ENCODE measurements at places on chromosomes 16 and 17.

GRCh38 chr17:49000943-49001342, 3.8 kb downstream of the IGF2BP1 start:
- no peak for DNase-seq

DNA sequence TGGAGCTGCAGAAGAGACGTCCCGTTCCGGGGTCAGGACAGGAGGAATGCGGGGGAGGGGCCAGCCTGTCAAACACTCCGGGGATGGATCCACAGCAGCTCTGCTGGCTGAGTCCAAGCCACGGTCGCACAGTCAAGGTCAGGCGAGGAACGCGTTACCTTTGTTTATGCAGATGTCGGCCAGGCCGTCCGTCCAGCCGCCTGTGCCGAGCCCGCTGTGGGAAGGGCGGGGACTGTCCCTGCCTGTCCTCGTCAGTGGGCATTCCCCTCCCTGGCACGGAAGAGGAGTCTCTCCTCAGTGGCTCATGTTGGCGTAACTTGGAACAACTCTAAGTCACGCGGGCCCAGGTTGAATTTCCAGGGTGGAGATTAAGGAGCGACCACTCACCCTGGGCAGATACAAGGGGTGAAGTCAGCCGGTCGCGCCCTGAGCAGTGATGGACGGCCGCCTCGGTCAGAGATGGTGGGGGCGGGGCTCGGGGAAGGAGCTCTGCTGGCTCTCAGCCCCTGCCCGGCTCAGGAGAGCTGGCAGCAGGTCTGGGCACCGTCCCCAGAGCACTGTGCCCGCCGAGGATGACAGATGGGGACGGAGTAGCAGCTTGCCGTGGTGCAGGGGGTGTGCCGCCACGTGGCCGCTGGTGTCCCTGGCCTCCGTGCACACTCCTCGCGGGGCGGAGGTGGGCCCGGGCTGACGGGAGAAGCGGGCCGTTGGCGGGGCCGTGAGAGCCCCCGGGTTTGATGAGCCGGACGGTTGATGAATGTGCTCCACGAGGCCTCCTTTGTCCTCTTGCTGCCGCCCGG, 7.3 kb downstream of the CACNA1H start:
- DNase-seq, result no peak

GRCh38 chr17:38693700-38694329, 11.3 kb upstream of the MLLT6 start:
- no peak for DNase-seq

DNA sequence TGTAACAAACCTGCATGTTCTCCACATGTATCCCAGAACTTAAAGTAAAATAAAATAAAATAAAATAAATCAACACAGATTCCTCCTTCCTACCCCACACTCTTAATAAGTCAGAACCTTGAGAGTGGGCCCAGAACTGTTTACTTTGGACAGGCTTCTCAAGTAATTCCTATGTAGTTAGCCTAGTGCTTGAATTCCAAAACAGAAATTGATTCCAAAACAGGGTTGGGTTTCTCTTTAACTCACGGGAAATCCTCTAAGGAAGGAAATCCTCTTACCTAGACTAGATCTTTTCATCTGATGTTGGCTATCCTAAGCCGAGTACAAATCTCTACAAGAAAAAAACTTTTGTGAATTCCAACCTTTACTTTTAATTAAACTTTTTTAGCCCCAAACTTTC, 324.7 kb upstream of the C16orf82 start:
- DNase-seq, result no peak

- no peak for DNase-seq
These were observed 212.6 kb downstream of the GRIN2A start for GRCh38 chr16:9969580-9969979.

DNA sequence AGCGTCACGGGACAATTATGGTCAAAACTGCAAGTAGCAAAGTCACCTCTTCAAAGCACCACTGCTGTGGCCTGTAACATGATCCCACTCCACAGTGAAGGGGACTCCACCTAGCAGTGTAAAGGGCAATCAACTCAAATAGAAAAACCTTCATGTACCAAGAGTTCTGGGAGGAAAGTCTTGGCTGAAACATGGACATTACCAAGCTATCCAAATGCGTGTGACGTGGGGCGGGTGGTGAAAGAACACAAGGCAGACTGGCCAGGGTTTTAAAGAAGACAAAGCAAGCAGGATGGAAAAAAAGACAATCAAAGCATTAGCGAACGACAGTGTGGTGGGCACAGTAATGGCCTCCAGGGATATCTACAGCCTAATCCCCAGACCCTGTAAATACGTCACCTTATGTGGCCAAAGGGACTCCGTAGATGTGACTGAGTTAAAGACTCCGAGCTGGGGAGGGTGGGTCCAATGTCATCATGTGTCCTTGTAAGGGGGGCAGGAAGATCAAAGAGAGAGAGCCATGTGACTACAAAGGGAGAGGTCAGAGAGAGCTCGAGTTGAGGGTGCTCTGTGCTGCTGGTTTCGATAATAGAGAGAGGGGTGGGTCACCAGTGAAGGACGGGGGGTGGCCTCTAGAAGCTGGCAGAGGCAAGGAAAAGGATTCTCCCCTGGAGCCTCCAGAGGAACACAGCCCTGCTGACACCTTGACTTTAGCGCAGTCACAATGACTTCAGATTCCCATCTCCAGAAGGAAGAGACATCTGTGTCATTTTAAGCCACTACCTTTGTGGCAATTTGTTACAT, 6.0 kb downstream of the HSDL1 start:
- no peak for DNase-seq

DNA sequence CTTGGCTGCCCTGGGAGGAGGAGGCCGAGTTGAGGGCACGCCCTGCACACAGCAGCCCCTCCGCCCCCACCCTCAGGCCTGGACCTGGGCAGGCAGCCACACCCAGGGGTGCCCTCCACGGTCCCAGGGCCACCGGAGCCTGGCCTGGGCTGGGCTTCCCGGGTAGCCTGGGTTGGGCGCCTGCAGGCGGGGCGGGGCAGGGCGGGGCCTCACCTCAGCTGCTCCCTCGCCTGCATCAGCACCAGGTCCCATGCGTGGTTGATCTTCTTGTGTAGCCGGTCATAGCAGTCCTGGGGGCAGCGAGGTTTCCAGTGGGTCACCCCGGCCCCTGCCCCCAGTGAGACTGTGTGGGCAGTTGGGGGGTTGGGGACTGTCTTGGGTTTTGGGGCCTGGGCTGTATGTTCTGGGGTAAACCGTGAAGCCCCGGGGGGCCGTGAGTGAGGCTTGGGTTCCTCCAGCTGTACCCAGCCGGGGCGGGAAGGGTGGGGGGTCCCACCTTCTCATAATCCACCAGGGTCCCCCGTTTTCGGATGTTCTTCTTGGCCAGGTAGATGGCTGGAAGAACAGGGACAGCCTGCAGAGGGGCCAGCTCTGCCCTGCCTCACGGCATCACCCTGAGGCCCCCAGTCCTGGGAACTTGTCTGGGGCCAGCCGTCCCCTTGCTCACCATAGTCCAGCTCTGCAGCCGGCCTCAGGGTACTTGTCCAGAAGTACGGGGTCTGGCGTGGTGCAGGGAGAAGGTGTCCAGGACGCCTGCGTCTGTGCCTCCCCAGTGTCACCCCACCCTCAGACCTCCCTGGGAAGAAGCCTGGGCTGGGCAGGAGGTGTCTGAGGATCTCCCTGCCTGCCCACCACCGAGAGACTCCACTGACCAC, 2.0 kb downstream of the RGS11 start:
- peak; percentile 69 for DNase-seq

DNA sequence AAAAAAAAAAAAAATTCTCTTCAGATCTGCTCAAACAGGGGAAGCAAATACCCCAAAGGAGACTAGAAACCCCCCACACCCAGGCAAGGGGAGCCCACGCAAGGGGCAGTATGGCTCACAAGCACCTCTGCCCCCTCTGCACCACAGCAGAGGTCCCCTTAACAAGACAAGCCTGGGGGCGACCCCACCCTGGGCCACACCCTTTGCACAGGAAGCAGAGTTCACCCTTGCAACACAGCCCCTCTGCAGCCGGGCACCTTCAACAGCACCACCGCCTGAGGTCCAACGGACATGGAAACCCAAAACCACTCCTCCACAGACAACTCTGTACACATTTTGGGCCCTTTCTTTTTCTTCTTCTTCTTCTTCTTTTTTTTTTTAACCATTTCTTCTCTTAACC, 12.8 kb downstream of the AXIN1 start:
- no peak for DNase-seq

DNA sequence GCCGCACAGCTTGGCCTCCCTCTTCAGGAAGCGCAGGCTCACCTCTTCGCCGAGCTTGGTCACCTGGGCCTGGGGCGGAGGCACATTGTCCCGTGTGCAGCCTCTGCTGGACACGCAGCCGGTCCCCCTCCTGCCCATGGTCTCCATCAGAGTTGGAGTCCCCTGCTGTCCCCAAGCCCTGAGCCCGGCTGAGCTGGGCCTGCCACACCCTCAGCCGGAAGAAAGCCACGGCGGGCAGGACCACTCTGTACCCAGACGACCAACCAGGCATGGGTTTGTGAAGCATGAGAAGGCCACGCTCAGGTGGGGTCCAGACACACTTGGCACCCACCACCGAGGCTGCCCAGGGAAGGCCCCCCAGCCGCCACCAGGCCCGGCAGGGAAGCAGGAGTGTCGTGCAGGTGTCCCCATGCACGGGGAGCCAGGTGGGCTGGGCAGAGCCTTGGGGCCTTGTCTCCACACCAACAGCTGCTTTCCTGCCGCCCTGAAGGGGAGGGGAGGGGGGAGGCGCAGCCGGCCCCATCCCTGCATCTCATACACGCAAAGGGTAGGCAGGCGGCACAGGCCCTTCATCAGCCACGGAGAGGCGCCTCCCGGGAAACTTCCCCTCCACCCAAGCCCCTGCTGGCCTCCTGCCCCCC, 5.2 kb downstream of the CCDC154 start:
- no peak for DNase-seq

- no peak for DNase-seq
These were observed 976 bp downstream of the CCL3L1 start for GRCh38 chr17:36195434-36196130.

GRCh38 chr17:77217566-77217965, 76.8 kb downstream of the SEC14L1 start:
- DNase-seq, result no peak

DNA sequence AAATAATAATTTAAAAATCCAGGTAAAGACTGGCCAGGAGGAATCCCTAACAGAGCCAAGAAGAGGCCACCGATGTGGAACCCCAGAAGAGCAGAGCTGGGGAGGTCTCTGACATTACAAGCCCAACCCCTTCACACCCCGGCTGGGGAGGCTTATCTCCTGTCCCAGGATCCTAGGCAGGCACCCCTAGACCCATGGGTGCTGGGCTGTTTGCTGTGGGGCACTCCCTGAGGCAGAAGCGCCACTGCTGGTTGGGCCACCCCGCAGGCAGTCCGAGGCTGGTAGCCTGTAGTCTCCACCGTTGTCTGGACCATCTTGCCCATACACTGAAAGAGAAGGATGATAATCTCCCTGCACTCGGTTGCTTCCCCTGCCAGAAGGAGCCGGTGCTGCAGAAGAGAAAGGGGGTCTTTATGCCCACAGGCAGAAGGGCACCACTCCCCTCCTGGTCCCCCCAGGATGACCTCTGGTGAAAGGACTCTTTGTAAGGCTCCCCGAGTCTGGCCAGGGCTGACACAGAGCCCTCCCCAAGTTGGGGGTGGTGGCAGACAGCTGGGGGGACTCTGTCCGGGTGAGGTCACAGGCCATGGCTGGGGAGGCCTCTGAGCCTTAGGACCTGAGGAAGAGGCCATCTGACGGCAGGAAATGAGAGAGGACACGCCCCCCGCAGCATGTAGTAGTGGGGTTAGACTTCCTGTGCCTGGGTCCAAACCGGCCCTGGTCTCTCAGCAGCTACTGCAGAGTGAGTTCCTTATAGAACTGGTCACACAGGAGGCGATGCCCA, 34.2 kb downstream of the CFAP20 start:
- no peak for DNase-seq

DNA sequence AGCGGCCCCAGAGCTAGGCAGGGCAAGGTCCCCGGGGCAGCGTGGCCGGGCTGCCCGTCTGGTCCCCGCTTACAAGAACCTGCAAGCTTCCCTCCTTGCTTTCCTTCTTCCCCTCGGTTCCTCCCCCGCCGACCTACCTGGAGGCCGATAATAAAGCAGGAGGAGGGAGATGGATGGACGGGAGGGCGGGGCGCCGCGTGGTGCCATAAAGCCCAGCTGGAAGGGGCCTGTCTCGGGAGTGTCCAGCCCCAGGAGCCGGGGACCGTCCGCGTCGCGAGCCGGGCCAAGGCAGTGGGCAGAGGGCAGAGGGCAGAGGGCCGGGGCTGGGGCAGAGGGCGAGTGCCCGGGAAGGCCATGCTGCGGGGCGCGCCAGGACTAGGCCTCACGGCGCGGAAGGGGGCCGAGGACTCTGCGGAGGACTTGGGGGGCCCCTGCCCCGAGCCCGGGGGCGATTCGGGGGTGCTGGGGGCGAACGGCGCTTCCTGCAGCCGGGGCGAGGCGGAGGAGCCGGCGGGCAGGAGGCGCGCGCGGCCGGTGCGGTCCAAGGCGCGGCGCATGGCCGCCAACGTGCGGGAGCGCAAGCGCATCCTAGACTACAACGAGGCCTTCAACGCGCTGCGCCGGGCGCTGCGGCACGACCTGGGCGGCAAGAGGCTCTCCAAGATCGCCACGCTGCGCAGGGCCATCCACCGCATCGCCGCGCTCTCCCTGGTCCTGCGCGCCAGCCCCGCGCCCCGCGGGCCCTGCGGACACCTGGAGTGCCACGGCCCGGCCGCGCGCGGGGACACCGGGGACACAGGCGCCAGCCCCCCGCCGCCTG, at the start of gene BHLHA9:
Gene BHLHA9 (plus strand): TSS at position 235 of the 820 bp plus-strand sequence. CDS start 120 bp downstream, at position 355.
- no peak for DNase-seq

DNA sequence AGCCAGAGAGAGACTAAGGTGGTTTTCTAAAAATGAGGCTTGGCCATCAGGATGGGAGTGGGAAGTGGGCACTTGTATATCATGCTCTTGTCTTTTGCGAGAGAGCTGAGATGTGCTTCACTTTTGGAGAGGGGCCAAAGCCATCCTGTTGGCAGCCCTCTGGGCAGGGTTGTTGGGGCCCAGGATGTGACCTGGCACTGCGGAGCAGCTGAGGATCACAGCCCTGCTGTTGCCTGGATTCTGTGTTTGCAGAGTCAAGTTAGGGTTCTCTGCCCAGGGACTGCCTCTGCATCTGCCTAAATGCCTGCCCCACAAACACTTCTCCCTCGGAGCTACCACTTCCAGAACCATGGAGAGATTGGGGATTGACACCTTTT, 71.2 kb downstream of the PLD6 start:
- no peak for DNase-seq

GRCh38 chr16:13207151-13207550, 305.8 kb downstream of the SHISA9 start:
- no peak for DNase-seq

- DNase-seq, result no peak
These were observed 4.4 kb upstream of the HIC1 start for GRCh38 chr17:2050300-2051060.

GRCh38 chr16:23597003-23597756, 1.1 kb upstream of the NDUFAB1 start:
- no peak for DNase-seq

DNA sequence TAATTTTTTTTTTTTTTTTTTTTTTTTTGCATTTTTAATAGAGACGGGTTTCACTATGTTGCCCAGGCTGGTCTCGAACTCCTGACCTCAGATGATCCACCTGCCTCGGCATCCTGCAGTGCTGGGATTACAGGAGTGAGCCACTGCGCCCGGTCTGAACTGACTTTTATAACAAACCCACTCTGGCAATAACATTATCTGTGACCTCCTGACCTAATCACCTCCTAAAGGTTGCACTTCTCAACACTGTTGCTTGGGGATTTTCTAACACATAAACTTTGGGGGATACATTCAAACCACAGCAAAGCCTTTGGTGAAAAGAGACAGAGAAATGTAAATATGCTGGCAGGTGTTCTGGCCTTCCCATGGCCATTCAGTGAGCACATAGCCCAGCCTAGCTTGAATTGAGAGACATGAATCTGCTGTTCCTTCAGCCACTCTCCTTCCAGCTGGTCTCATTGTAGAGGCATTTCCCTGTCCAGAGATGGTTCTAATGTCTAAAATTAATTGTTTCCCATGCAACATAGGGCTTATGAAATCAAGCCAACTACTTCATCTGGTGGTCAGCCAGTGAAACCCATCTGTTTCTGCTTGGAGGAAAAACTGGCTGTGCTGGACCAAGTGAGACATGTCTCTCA, 28.3 kb downstream of the LYRM1 start:
- DNase-seq, result no peak
